CD4-positive, alpha-beta T cell (primary cell): ENCODE measurements at places on chromosomes 12 and 14.
A peak's percentile ranks its signal among the peaks of the same experiment; 100 is the strongest.

GRCh38 chr12:123243671-123244262, 10.5 kb downstream of the MTRFR start:
- no peaks in the 10 kb centered on the region for H3K27me3 ChIP-seq
- peaks cover 29% of the 10 kb centered on the region for H3K4me1 ChIP-seq
- no peak overlapping the region for H3K4me3 ChIP-seq
- peaks cover 8% of the 10 kb centered on the region for H3K36me3 ChIP-seq
- DNase-seq: no peak

- no peaks in the 10 kb centered on the region for H3K27me3 ChIP-seq
- no peak for DNase-seq
- no peaks in the 10 kb centered on the region for H3K36me3 ChIP-seq
- H3K4me3 ChIP-seq: no peak overlapping the region
- no peaks in the 10 kb centered on the region for H3K4me1 ChIP-seq
Observed at GRCh38 chr12:85825746-85826145, 10.5 kb downstream of the RASSF9 start.

- H3K4me3 ChIP-seq: no peak overlapping the region
- H3K27ac ChIP-seq: no peak overlapping the region
- no peaks in the 10 kb centered on the region for H3K4me1 ChIP-seq
- DNase-seq: no peak
- no peaks in the 10 kb centered on the region for H3K36me3 ChIP-seq
Observed at GRCh38 chr12:103819312-103819711, 21.7 kb downstream of the NT5DC3 start.

DNA sequence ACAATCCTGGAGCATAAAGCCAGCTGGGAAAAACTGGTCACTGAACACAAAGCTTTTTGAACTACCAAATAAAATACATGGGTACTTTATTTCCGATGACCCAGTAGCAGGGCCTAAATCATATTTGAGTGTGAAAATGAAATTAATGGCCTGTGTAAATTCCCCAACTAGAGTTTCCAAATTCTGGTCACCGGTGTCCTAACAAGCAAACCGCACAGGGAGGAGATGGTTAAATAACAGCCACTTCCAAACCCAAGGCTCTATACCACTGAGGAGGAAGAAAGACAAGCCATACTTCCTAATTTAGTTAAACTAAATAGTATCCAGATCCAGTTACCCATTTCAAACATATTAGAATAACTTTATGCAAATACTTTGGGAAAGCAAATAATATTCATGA, 40.1 kb upstream of the DUSP6 start:
- DNase-seq: no peak
- H3K4me1 ChIP-seq: peaks cover 8% of the 10 kb centered on the region
- no peak overlapping the region for H3K27ac ChIP-seq
- H3K36me3 ChIP-seq: no peaks in the 10 kb centered on the region

GRCh38 chr14:71588576-71589215, 343.5 kb upstream of the RGS6 start:
- no peak for DNase-seq
- H3K27me3 ChIP-seq: no peaks in the 10 kb centered on the region

DNA sequence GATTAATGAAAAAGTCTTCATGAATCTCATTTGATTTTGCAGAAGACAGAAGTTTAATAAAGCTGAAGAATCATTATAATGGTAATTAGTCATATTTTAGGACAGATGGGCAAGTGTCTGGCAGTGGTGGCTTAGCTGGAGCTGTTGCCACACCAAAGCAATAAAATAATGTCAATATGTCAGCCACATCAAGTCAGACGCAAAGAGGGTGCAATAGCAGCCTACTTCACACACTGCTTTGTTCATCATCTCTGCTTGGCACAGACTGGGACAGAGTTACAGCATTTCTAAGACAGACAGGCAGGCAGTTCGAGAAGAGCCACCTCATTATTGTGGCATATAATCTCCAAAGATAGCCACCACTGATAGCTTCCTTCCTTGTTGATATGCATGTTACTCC, 16.9 kb upstream of the KRR1 start:
- no peaks in the 10 kb centered on the region for H3K4me1 ChIP-seq
- no peak overlapping the region for H3K4me3 ChIP-seq
- DNase-seq: no peak
- H3K36me3 ChIP-seq: no peaks in the 10 kb centered on the region
- H3K27ac ChIP-seq: no peak overlapping the region

DNA sequence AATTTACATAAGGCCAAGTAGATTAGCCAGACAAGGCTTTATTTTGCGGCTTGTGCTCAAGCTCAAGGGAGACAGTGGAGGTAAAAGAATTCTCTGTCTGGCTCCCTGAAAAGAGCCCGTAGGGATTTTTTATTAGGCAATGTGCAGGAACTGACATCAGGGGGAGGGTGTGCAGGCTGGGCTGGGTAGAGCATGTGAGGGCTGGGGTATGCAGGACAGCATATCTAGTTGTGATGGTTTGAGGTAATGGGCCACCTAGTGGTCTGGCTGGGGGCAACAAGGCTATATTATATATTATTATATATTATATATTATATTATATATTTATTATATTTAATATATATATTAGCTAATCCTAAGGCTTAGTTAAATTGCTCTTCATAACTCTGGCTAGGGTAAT, 102.1 kb downstream of the TMEM117 start:
- no peak overlapping the region for H3K4me3 ChIP-seq
- H3K27ac ChIP-seq: no peak overlapping the region
- no peaks in the 10 kb centered on the region for H3K27me3 ChIP-seq
- H3K36me3 ChIP-seq: no peaks in the 10 kb centered on the region
- H3K4me1 ChIP-seq: no peaks in the 10 kb centered on the region
- no peak for DNase-seq

- no peak for DNase-seq
- no peak overlapping the region for H3K27ac ChIP-seq
- H3K36me3 ChIP-seq: peaks cover 51% of the 10 kb centered on the region
- no peaks in the 10 kb centered on the region for H3K27me3 ChIP-seq
- no peak overlapping the region for H3K4me3 ChIP-seq
- no peaks in the 10 kb centered on the region for H3K4me1 ChIP-seq
Observed at GRCh38 chr12:54240971-54241588, 38.8 kb downstream of the CBX5 start.

- no peak overlapping the region for H3K27ac ChIP-seq
- peaks cover 45% of the 10 kb centered on the region for H3K4me1 ChIP-seq
- peak; percentile 4 for DNase-seq
- H3K27me3 ChIP-seq: peaks cover 86% of the 10 kb centered on the region
Observed at GRCh38 chr12:26122681-26123481, 2.0 kb downstream of the BHLHE41 start.

GRCh38 chr14:61203081-61203753, 77.9 kb downstream of the TMEM30B start:
- no peak for DNase-seq
- no peaks in the 10 kb centered on the region for H3K4me1 ChIP-seq
- no peak overlapping the region for H3K4me3 ChIP-seq
- no peaks in the 10 kb centered on the region for H3K36me3 ChIP-seq
- no peak overlapping the region for H3K27ac ChIP-seq
- peaks cover 10% of the 10 kb centered on the region for H3K27me3 ChIP-seq

DNA sequence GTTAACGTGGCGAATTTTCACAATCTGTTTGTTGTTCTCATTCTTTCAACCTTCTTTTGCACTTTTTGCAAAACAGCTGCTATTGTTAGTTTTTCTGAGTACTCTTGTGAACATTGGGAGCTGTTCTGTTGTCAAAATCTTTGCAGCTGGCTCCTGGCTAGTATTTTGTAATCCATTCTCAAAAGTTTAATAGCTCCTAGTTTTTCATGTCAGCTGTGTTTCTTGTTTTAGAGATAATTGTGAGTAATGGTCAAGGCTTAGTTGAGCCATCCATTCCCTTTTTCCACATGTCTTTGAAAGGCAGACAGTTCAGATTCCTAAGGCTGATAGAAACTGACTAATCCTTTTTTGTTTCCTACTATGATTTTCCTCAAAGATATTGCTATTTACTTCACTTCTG, 39.1 kb upstream of the CRADD start:
- DNase-seq: no peak
- H3K27me3 ChIP-seq: no peaks in the 10 kb centered on the region
- H3K27ac ChIP-seq: no peak overlapping the region
- no peaks in the 10 kb centered on the region for H3K4me1 ChIP-seq

DNA sequence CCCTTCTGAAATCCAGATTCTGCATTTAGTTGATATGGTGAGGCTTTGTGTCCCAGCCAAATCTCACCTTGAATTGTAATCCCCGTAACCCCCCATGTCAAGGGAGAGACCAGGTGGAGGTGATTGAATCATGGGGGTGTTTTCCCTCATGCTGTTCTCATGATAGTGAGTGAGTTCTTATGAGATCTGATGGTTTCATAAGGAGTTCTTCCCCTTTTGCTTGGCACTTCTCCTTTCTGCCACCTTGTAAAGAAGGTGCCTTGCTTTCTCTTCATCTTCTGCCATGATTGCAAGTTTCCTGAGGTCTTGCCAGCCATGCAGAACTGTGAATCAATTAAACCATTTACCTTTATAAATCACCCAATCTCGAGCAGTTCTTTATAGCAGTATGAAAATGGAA, 23.1 kb upstream of the C12orf42 start:
- no peaks in the 10 kb centered on the region for H3K36me3 ChIP-seq
- H3K27ac ChIP-seq: no peak overlapping the region
- DNase-seq: no peak
- H3K27me3 ChIP-seq: no peaks in the 10 kb centered on the region

DNA sequence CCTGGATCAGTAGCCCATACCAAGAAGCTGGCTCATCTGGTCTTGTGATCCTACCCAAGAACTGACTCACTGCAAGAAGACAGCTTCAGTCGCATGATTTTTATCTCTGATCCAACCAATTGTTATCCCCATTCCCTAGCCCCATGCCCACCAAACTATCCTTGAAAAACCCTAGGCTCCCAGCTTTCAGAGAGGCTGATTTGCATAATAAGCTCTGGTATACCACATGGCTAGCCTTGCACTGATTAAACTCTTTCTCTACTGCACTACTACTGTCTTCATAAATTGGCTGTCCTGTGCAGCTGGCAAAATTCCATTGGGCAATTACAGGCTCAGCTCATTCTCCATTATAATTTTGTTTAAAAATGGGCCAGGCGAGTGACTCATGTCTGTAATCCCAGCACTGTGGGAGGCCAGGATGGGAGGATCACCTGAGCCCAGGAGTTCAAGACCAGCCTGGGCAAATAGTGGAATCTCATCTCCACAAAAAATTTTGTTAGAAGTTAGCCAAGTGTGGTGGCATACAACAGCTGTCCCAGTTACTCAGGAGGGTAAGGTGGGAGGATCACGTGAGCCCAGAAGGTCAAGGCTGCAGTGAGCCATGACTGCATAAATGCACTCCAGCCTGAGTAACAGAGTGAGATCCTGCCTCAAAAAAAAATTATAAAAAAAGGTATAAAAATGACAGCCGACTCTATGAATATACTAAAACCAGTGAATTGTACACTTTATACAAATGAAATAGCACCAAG, 76.7 kb upstream of the EIF5 start:
- H3K4me3 ChIP-seq: no peak overlapping the region
- DNase-seq: no peak
- H3K36me3 ChIP-seq: no peaks in the 10 kb centered on the region
- H3K4me1 ChIP-seq: peaks cover 8% of the 10 kb centered on the region
- no peak overlapping the region for H3K27ac ChIP-seq

- H3K27me3 ChIP-seq: peaks cover 9% of the 10 kb centered on the region
- H3K4me1 ChIP-seq: no peaks in the 10 kb centered on the region
- no peak for DNase-seq
Observed at GRCh38 chr12:30837595-30837994, 82.8 kb upstream of the CAPRIN2 start.

GRCh38 chr12:105214148-105214547, 21.8 kb downstream of the APPL2 start:
- no peak for DNase-seq
- H3K4me3 ChIP-seq: no peak overlapping the region
- no peaks in the 10 kb centered on the region for H3K4me1 ChIP-seq
- H3K27me3 ChIP-seq: no peaks in the 10 kb centered on the region

DNA sequence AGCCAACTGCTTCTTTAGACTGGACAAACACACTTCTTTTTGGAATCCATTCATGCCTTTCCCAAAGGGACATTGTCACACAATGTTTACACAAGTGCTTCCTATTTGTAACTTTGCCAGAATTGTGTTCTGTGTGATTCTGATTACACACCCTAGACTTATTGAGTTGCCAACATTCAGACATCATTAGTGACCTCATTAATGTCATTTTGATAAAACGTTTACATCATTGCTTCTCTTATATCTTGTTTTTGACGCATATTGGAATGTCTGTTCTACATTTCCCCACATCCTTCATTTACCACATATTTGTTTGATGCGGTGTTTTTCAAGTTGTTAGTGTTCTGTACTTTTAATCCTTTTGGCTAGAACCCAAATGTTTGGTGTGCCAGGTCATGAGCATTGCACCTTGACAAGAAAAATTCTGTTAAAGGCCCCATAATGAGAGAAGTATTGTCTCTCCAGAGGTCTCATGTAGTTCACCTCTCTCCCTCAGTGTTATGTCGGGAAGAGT, 305.5 kb downstream of the AEBP2 start:
- DNase-seq: peak; percentile 14
- no peaks in the 10 kb centered on the region for H3K36me3 ChIP-seq
- no peaks in the 10 kb centered on the region for H3K27me3 ChIP-seq
- no peaks in the 10 kb centered on the region for H3K4me1 ChIP-seq
- no peak overlapping the region for H3K27ac ChIP-seq

DNA sequence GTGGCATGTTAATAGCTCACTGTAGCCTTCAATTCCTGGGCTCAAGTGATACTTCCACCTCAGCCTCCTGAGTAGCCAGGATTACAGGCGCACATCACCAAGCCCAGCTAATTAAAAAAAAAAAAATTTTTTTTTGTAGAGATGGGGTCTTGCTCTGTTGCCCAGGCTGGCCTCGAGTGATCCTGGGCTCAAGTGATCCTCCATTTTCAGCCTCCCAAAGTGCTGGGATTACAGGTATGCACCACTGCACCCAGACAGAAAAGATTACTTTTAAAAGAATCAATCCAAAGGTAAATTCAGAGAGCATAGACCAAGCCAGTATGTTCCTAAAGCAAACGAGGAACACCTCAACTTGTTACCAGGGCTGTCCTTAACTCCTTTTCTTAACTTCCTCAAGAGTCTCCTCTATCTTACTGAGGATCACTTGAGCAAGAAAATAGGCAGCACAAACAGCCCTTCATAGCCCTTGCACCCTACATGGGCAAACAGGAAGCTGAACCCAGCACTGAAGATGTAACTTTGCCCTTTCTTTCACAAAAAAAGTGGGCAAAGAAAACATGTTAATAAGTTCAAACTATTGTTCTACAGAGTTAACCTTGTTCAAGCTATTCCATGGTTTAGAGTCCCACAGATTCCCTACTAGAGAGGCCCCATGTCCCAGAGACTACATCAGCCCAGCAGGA, 11.3 kb downstream of the CS start:
- DNase-seq: no peak
- no peak overlapping the region for H3K4me3 ChIP-seq
- peaks cover 55% of the 10 kb centered on the region for H3K36me3 ChIP-seq
- H3K4me1 ChIP-seq: peaks cover 22% of the 10 kb centered on the region

- H3K36me3 ChIP-seq: no peaks in the 10 kb centered on the region
- DNase-seq: no peak
- H3K4me3 ChIP-seq: no peak overlapping the region
- no peak overlapping the region for H3K27ac ChIP-seq
Observed at GRCh38 chr14:54301359-54301758, 95.4 kb upstream of the CDKN3 start.
